Glomerular endothelial cell (primary cell): ENCODE measurements at places on chromosomes 16 and 17.

- DNase-seq = no peak
Observed at GRCh38 chr16:17356243-17356933, 114.4 kb downstream of the XYLT1 start.

DNA sequence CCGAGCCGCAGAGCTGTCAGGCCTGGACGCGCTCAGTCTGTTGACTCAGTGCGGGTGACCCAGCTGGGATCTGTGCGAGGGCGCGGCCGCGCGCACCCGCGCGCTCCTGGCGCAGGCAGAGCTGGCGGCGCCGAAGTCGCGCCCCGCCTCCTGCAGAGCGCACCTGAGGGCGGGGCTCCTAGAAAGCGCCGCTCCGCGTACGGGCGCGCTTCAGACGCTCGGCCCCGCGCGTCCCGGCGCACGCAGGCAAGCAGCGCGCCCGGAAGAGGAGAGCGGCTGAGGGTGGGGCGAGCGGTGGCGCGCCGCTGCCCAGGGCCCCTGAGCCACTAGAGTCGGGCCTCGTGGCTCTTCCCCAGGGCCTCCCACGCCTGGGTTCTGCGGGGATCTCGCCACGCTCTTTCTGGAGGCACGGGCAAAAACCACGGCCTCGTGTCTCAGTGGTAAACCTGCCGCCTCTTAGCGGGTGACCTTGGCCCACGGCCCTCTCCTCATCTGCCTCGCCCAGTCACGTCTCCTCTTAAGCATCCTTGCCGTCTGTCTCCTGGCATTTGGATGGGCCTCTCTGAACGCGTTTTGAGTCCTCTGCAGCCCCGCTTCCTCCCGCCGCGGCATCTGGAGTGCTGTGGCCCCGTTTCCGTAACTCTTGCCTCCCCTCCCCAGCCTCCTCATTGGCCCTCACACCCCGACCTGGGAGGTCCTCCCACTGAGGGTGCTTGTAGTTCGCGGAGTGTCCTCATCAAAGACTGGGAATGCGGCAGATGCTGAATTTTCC is at the start of gene ABCA5:
ABCA5 (minus strand) TSS at position 74 of the 772 bp plus-strand sequence. CDS start 12,718 bp downstream, outside the sequence.
- no peak for DNase-seq

- DNase-seq = no peak
Observed at GRCh38 chr16:53541326-53541725, 38.3 kb upstream of the AKTIP start.

DNA sequence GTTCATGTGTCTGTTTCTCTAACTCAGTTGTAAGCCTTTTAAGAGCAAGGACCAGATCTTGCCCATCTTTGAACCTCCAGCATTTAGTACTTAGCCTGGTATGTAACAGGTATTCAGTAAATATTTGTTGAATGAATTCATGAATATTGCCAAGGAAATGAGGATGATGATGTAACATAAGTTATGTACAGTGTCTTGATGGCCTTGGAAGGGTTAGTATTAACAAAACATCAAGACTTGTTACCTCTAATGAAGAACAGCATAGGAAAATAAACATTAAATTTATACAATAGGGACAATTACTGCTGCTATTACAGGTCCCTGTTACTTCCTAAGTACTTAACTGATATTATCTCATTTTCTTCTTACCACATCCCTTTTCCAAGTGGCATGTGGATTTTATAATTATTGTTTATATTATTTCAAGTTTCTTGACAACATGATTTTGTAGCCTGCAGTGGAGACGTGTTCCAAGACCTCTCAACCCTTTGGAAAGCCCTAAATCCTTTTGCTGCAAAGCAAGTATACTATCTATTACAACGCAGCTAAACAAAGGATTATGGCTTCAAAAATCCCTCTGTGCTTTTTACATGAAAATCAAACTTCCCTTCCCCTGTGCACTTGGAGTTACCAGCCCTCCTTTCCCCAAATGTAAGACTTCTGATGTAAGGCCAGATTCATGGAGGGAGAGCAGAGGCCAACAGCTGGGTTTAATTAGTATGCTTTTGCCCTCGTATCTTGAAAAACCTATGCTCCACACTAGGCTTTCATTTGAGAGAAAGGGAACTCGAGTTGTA is 77.4 kb upstream of the SMIM36 start:
- no peak for DNase-seq

DNA sequence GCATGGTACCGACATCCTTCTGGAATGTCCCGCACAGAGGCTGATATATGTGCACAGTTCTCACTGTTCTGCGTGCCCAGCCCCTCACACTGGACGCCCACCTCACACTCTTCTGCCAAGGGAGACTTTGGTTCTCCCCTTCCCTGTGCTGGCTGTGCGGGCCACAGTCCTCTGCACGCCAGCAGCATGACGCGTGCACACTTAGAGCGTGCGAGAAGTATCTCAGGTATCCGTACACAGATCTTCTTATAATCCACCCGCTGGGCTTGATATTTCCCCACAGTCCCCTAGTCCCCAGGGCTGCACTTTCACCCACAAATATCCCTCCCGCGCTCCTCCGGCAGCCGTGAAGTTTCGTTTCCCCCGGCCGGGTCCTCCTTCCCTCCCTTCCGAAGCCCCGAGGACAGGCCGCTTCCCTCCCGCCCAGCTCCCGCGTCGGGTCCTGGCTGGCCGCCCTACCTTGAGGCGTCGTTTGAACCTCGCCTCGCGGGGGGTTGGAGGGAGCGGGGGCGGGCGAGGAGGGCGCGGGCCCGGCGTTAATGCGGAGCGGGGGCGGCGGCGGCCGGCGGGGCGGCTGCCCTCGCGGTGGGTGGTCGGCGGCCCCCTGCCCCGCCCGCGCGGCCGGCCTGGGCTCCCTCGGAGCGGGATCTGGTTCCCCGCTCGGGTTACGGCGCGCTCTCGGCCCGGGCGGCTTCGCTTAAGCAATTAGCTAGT is 5.0 kb upstream of the FOXF1 start:
- DNase-seq = no peak

GRCh38 chr16:22664561-22664997 is 149.4 kb upstream of the HS3ST2 start:
- DNase-seq = no peak
